ENCODE measurements at places on chromosomes 12 and 14. TPM values are rescaled to one million over a fixed set of nuclear protein-coding genes. Genes with fewer than 3 reads are reported as not detected.

Gene DLK1
- not detected for total RNA-seq

Gene RNASE3
- 0.52 TPM for total RNA-seq

Gene KLRB1
- total RNA-seq, result 0.52 TPM

DNA sequence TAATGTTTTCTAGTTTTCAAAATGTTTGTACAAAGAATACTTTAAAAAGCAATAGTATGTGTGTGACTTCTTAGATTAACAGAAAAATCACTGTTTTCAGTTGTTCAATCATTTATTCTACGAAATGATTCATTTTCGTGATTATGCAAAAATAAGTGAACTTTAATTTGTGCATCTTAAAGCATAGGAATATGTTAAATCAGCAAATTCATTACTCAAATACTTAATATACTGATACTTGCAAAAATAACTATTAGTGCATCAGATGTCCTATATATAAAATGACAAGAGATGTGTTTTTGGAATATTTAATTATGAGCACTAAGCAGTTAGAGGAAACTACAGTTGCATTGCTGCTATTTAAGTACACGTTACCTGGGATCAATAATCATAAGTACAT lies 11.0 kb downstream of the SOX5 start:
- no peaks in the 10 kb centered on the region for H3K4me1 ChIP-seq
- H3K36me3 ChIP-seq, result no peaks in the 10 kb centered on the region
- DNase-seq, result no peak
- H3K4me3 ChIP-seq, result no peak overlapping the region
- no peak overlapping the region for H3K27ac ChIP-seq

DNA sequence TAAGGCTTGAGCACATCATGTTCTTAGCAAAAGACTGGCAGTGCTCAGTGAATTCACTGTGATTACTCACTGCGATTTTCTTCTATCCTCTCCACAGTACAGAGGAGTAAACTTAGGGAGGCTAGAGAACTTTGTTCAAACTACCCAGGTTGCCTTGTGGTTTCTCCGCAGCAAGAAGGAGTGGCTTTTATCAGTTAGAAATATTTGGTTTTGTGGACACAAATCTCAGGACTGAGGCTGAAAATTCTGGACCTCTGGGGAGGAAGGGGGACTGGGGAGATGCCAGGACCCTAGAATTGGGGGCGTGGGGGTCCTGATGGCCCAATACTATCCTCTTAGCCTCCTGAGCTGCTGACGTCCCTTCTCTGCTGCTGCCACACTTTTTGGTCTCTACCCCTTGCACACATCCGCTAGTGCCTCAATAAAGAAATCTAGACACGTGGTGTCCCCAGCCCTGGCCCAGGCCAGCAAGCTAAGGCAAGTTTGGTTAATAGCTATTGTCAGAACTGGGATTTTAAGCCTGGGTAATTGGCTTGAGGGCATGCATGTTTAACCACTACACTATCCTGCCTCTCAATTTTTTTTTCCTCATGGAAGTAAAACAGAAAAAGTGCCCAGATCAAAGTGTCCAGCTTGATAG lies 842 bp downstream of the OAS2 start:
- DNase-seq, result peak; percentile 90
- peak overlapping the region; percentile 81 for H3K27ac ChIP-seq
- H3K4me3 ChIP-seq, result peak overlapping the region; percentile 51
- no peaks in the 10 kb centered on the region for H3K27me3 ChIP-seq
- peaks cover 22% of the 10 kb centered on the region for H3K4me1 ChIP-seq
- H3K36me3 ChIP-seq, result no peaks in the 10 kb centered on the region

DNA sequence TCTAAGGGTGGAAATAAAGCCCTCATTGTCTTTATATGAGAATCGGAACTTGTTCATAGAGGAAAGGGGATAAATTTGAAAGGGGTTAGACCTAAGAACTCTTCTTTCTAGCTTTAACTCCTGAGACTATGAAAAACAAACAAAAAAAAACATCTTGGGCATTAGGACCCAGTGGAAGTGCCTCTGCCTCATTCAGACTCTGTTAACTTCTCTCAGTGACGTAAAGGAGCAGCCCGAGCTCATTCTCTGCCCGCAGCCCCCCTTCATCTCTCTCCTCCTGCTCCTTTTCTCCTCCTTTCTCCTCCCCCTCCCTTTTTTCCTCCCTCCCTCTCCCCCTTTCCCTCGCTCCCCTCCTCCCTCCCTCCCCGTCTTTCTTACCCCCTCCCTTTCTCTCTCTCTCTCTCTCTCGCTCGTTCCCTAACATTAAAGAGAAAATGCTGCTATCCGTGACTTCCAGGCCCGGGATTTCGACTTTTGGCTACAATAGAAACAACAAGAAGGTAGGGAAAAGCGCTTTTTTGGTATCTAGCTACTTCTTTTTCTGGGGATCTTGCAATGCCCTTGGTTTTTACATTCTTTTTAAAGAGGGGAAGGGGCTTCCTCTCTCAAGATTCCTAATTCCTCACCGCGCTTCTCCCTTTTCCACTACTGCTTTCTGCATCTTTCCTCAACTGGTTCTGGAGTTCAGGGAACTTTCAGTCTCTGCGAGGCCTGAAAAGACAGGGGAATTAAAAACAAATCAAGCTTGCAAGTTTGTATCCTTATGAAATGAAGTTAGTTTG lies at the start of gene RBMS2:
Gene RBMS2 (plus strand): TSS at position 231 of the 782 bp plus-strand sequence. CDS start 204 bp downstream, at position 435.
- DNase-seq, result no peak
- H3K27me3 ChIP-seq, result no peaks in the 10 kb centered on the region
- no peaks in the 10 kb centered on the region for H3K36me3 ChIP-seq
- H3K4me1 ChIP-seq, result peaks cover 56% of the 10 kb centered on the region
- peak within 1 kb of the TSS; percentile 51 for H3K4me3 ChIP-seq
- peak within 1 kb of the TSS; percentile 85 for H3K27ac ChIP-seq

GRCh38 chr14:21263284-21264024 lies 5.8 kb downstream of the HNRNPC start:
- H3K27me3 ChIP-seq, result no peaks in the 10 kb centered on the region
- H3K4me1 ChIP-seq, result peaks cover 97% of the 10 kb centered on the region
- no peaks in the 10 kb centered on the region for H3K36me3 ChIP-seq
- no peak for DNase-seq

DNA sequence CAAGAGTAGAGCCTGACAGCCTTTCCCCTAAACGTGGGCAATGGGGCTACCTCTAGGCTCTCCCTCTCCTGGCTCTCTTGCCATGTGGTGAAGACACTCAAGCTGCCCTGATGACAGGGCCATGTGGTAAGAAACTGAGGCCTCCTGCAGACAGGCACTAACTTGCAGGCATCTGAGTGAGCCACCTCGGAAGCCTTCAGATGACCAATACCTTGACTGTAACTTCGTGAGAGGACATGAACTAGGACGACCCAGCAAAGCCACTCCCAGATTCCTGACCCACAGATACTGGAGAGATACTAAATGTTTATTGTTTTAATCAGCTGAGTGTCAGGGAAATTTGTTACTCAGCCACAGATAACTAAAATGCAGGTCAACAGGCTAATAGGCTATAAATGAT lies 96.4 kb downstream of the EFCAB11 start:
- no peak for DNase-seq
- no peak overlapping the region for H3K27ac ChIP-seq
- H3K36me3 ChIP-seq, result no peaks in the 10 kb centered on the region
- H3K4me3 ChIP-seq, result no peak overlapping the region

- no peaks in the 10 kb centered on the region for H3K4me1 ChIP-seq
- no peaks in the 10 kb centered on the region for H3K36me3 ChIP-seq
- no peak overlapping the region for H3K27ac ChIP-seq
- no peaks in the 10 kb centered on the region for H3K27me3 ChIP-seq
- DNase-seq, result no peak
Observed at GRCh38 chr12:32344047-32344446, 55.3 kb upstream of the FGD4 start.

- H3K4me1 ChIP-seq, result peaks cover 42% of the 10 kb centered on the region
- H3K27ac ChIP-seq, result peak within 1 kb of the TSS; percentile 63
- no peaks in the 10 kb centered on the region for H3K36me3 ChIP-seq
- DNase-seq, result no peak
Observed at GRCh38 chr14:69259527-69260189, at the start of gene GALNT16. Gene GALNT16, plus strand, starts transcription at chr14:69260158. Its CDS starts 133 bp downstream, at chr14:69260291.

DNA sequence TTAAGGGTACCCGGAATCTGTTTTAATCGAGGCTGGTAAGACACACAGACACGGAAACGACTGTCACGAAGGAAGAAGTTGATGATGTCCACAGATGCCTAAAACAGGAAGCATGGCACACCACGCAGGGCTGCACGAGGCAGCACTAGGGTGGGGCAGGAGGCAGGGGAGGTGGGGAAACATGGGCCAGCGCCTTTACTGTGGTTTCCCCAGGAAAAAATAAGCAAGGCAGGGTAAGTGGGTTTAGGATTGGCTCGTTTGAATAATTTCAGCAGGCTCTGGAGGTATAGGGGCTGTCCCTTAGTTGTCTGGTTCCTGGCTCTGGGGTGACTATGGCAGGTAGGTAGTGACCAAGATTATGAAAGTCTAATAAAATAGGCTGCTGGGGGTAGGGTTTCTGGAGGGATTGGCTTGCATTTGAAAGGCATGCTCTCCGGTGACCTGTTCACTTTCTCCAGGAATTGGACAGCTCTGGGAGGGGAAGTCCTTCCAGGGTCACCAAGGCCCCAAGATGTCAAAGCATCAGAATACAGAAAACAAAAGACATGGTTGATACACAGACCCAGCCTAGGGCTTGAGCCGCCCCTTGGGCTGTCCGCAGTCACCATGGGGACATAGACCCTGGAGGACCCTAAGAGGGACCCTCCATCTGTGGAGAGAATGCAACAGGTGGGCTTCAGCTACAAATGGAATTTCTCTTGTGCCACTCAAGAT lies 35.3 kb downstream of the MAP1LC3B2 start:
- no peak overlapping the region for H3K4me3 ChIP-seq
- no peaks in the 10 kb centered on the region for H3K27me3 ChIP-seq
- DNase-seq, result no peak
- H3K36me3 ChIP-seq, result no peaks in the 10 kb centered on the region
- peaks cover 44% of the 10 kb centered on the region for H3K4me1 ChIP-seq
- H3K27ac ChIP-seq, result no peak overlapping the region

- no peaks in the 10 kb centered on the region for H3K36me3 ChIP-seq
- peaks cover 11% of the 10 kb centered on the region for H3K4me1 ChIP-seq
- DNase-seq, result no peak
Observed at GRCh38 chr12:104720339-104721038, 237.6 kb downstream of the SLC41A2 start.

- H3K4me1 ChIP-seq, result peaks cover 32% of the 10 kb centered on the region
- peak within 1 kb of the TSS; percentile 94 for H3K27ac ChIP-seq
- DNase-seq, result no peak
- no peaks in the 10 kb centered on the region for H3K36me3 ChIP-seq
- H3K4me3 ChIP-seq, result peak within 1 kb of the TSS; percentile 80
- no peaks in the 10 kb centered on the region for H3K27me3 ChIP-seq
Observed at GRCh38 chr12:26195250-26195640, at the start of gene SSPN. Gene SSPN, plus strand, starts transcription at chr12:26195573. Its CDS starts 100 bp downstream, at chr12:26195673.

GRCh38 chr14:91369628-91370445 lies 47.8 kb downstream of the CCDC88C start:
- H3K27ac ChIP-seq, result no peak overlapping the region
- no peak for DNase-seq
- peaks cover 12% of the 10 kb centered on the region for H3K27me3 ChIP-seq
- no peak overlapping the region for H3K4me3 ChIP-seq
- H3K36me3 ChIP-seq, result no peaks in the 10 kb centered on the region

GRCh38 chr12:22029991-22030390 lies 16.0 kb upstream of the CMAS start:
- DNase-seq, result no peak
- no peak overlapping the region for H3K4me3 ChIP-seq
- no peak overlapping the region for H3K27ac ChIP-seq
- H3K4me1 ChIP-seq, result peaks cover 4% of the 10 kb centered on the region
- H3K27me3 ChIP-seq, result no peaks in the 10 kb centered on the region

DNA sequence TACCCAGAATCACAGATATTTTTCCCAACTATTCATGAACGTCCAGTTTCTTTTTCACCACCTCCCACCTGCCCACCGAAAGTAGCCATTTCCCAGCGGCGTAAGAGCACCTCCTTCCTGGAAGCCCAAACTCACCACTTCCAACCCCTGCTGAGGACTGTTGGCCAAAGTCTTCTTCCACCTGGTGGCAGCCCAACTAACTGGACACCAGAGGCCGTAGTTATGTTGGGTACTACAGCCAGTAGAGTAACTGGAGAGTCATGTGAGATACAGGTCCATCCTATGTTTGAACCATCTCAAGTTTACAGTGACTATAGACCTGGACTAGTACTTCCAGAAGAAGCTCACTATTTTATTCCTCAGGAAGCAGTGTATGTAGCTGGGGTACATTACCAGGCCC lies 81.6 kb downstream of the RAD52 start:
- H3K27me3 ChIP-seq, result no peaks in the 10 kb centered on the region
- DNase-seq, result no peak

DNA sequence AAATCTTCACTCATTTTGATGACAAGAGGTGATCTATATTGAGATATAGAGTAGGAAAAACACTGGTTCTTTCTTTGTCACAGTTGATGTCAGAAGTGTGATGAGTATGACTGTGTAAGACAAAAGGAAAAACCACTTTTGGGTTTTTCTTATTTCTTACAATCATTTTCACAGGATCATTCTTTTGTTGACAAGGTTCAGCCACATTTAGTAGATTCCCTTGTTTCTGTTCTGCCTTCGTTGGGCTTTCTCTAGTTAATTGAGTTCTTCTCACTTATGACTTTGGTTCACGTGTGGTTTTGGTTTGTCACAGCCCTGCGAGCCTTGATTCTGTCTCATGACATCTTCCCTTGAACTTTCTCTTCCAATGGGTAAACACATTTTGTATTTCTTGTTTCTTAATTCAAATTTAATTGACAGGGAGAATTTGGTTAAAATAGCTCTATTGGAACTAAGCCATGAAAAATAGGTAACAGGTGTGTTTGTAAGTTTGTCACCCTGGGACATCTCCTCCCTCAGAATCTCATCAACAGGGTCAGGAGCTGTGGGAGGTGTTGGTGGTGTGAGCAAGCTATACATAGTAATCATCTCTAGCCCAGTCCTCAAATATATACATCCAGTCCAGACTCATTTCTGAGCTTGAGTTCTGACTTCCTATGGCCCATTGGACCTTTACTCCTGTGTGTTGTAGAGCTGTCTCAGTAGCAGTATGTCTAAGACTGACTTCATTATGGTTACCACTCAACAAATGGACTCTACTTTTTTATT lies 255.3 kb downstream of the BMP4 start:
- no peak overlapping the region for H3K4me3 ChIP-seq
- H3K27me3 ChIP-seq, result no peaks in the 10 kb centered on the region
- no peaks in the 10 kb centered on the region for H3K4me1 ChIP-seq
- no peak for DNase-seq

GRCh38 chr12:120240495-120240833 lies 25.1 kb downstream of the PXN start:
- H3K36me3 ChIP-seq, result no peaks in the 10 kb centered on the region
- peaks cover 98% of the 10 kb centered on the region for H3K4me1 ChIP-seq
- no peak for DNase-seq
- H3K4me3 ChIP-seq, result no peak overlapping the region
- peak overlapping the region; percentile 40 for H3K27ac ChIP-seq

- H3K36me3 ChIP-seq, result no peaks in the 10 kb centered on the region
- peaks cover 4% of the 10 kb centered on the region for H3K4me1 ChIP-seq
- H3K27ac ChIP-seq, result no peak overlapping the region
- no peak for DNase-seq
Observed at GRCh38 chr12:19694627-19695026, 255.3 kb downstream of the AEBP2 start.

DNA sequence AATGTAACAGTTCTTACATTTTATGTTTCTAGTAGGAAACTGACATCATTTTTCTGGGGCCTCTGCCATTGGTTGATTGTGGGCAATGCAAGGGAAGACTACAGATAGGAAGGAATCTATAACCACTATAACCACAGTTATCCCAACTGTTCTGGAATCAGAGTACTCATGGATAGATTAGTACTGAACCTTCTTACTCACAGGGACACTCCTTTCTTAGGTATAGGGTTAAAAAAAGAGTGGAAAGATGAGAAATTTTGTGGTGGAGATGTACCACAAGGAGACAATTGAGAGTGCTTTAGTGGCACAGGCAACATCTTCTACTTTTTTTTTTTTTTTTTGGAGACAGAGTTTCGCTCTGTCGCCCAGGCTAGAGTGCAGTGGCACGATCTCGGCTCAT lies 21.0 kb downstream of the TMEM116 start:
- DNase-seq, result no peak
- H3K4me1 ChIP-seq, result peaks cover 10% of the 10 kb centered on the region
- H3K4me3 ChIP-seq, result no peak overlapping the region
- no peak overlapping the region for H3K27ac ChIP-seq
- H3K27me3 ChIP-seq, result no peaks in the 10 kb centered on the region
